Stimulated activated CD4-positive, alpha-beta T cell treated with anti-CD3 and anti-CD28 coated beads, Interleukin-4, amount 100 ng/mL, for 24 hours (primary cell): ENCODE measurements at places on chromosomes 12 and 14.

- no peak for DNase-seq
These were observed 130.6 kb downstream of the KTN1 start for GRCh38 chr14:55710506-55711041.

DNA sequence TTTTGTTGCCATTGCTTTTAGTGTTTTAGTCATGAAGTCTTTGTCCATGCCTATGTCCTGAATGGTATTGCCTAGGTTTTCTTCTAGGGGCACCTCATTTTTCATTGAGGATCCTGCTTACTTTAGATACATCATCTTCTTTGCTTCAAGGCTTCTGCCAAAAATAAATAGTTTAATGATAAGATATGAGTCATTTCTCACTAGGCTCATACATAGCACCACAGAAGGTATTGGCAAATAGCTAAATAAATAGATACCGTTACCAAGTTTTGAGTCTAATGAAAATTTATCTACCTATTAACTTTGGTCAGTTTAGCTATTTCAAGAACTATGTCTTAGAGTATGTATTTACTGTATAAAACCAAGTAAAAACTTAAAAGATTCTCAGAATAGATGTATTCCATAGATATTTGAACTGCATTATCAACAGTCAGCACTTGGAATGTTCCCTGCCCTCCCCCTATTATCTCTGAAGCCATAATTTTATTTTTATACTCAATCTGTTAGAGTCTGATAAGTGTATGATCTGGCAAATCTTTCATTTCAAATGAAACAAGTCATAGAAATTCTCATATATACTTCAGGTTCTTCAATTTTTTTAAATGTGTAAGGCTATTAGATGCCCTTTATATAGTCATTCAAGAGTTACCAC is 310.2 kb downstream of the CCDC91 start:
- no peak for DNase-seq

GRCh38 chr14:105890474-105891220 is 364.3 kb downstream of the TMEM121 start:
- DNase-seq, result no peak

DNA sequence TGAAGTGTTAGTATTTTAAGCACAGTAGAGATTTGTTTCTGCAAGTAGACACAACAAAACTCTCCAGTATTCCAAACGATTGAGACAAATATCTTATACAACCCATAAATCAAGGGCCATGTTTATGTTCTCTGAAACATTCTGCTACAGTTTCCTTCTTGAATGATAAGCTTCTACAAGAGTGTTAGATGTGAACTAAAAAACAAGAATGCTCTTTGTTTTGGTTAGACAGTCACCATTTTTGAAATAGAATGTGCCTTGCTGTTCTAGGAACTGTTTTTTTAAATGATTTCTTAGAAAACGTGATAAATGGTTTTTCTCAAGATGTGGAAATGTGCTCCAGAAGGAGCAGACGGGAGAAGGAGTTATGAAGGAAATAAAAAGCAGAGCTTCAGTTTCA is 1656.3 kb upstream of the FLRT2 start:
- no peak for DNase-seq

GRCh38 chr12:45278447-45278846 is 62.6 kb downstream of the ANO6 start:
- DNase-seq, result no peak

DNA sequence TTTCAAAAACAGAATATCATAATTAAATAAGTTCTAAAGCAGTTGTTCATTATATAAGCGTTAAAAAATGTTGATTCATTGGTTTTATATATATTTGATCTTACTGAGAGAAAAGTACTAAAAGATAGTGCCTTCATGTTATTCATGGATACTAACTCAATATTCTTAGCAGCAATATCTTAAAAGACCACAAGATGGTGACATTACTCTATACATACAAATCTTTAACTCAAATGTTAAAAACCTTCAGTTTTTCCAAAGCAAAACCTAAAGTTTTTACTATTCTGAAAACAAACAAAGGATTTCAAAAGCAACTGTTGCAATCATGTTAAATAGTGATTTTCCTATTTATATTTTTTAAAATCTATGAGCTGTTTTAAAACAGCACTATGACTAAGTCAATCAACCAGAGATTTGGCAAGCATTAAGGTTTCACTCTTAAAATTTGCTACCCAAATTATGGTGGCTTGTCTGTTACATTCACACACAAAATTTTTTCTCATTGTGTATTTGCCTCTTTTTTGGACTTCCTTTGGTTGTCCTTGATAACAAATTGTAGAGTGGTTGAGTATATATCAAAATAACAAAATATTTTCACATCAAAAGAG is 50.1 kb upstream of the RERGL start:
- DNase-seq, result no peak

DNA sequence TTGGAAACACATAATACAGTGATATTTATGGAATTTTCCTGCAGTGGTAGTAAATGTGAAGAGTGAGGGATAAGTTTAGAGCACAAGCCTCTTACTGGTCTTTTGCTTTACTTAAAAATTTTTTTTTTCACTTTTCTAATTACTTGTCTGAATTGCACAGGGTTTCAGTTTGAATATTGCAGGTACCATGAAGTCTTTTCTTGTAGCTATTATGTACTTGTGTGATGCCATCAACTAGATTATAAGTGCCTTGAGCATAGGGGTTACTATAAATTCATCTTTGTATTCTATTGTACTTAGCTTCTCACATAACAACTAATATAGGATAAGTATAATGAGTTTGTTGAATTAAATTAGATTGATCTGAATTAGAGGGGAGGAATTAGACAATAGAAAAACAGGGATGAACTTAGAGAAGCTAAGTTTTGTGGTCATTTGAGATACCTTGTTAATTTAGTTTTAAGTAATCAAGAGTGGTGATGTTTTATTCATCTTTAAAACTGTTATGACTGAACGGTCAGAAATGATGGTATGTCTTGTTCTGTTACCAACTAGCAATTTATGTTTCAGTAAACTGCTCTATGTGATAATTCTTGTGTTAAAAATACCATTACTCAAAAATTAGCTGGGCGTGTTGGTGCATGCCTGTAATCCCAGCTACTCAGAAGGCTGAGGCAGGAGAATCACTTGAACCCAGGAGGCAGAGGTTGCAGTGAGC is 42.1 kb downstream of the CCDC91 start:
- DNase-seq, result no peak

GRCh38 chr12:82873951-82874350 is 187.2 kb downstream of the TMTC2 start:
- no peak for DNase-seq

DNA sequence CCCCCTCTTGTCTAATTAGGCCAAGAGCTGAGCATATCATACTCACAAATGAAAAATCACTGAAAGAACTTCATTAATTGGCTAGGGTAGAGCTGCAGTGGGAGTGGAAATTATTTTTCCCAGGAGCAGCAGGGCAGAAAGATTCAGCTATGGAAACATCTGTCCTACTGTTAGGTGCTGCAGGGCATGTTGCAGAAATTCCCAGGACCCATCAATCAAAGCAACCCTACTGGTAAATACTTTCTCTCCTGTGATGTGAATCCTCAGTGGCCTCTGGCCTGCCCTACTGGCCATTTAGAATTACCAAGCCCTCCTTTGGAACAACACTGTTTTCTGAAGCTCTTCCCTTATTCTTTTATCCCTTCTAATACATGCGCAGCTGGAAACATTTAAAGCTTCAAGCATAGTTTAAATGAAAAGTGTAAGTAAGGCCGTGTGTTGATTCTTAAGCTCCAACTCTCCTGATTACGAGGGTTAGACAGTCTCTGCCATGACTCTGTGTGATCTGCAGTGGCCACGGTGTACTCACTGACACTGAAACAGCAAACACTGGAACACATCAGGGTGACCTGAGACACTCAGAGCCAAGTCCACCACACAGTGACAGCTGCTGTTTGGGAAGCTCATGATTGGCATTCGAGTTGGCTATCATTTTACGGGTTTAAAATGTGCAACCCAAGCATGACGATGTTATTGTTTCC is 62.6 kb upstream of the TMCC3 start:
- DNase-seq, result no peak

DNA sequence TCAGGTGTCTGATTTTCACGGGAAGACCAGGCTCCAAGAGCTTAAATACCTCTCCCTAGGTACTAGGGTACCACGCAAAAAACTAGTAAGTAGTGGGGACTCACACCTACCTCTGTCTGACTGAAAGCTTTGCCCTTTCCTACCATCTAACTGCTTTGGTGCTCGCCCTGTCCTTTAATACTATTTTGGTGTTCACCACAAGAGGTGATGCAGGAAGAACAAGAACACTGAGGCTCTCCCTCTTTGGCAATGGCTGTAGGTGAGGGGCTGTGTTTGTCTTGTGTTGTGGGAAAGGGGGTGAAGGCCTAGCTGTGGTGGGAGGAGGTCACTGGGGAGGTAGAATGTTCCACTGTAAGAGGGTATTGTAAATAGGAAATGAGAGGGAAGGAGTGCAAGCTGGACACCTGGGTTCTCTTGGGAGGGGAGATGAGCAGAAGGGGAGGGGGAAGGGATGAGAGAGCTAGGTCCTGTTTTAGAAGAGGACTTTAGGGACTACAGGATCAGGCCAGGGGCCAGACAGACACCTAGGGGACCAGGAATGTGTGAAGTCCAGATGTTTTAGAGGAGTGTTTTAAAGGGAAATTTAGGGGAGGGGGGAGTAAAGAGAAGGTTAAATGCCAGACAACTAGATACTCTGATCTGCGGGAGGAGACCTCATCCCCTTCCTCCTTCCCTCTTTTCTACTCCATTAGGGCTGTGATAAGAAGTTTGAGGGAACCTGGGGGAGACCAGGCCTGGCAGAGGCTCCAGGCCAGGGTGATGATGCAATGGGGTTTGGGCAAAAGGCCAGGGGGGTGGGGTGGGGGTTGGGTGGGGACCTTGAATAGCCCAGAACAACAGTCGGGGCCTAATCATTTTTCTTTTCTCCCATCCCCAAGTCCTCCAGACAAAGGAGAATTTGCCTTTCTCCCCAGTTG is 2.1 kb downstream of the ITGA5 start:
- no peak for DNase-seq

DNA sequence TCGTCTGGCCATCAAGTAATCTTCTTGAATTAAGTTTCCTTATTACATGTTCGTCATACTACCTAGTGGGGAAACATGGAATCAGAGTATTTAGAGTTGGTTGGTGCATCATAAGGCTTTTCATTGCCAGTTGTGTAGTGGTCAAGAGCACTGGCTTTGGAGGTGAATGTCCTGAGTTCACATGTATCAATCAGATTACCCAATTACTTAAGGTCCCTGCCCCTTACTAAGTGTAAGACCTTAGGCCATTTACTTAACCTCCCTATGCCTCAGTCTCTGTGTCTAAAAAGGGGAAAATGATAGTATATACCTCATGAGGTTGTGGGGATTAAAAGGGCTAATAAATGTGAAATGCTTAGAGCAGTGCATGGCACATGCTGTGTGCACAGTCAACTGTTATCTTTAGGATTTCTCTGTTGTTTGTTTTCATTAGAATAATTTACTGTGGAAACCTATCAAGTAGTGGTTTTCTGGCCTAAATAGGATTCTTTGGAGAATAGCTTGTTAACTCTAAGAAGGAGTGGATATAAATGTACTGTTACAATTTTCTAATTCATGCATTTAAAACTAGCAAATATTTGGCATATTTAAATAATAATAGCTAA is 27.0 kb downstream of the MSRB3 start:
- DNase-seq, result no peak

GRCh38 chr12:95497031-95497430 is 23.1 kb downstream of the METAP2 start:
- DNase-seq, result no peak

DNA sequence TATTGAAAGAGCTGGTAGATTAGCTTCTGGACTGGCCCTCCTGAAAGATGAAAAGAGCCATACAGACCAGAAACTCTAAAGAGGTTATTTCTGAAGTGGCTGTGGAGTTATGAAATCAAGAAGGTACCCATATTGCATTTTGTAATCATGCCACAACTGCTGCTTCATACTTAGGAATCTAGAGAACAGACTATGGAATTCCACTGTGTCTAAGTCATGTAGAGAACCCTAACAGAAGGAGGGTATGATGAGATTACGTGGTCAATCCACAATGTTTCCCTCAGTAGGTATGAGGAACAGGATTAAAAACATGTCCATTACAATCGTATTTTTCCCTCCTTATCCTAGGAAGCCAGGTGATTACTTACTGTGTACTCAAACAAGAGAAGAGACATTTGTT is 708.8 kb downstream of the RERGL start:
- no peak for DNase-seq

DNA sequence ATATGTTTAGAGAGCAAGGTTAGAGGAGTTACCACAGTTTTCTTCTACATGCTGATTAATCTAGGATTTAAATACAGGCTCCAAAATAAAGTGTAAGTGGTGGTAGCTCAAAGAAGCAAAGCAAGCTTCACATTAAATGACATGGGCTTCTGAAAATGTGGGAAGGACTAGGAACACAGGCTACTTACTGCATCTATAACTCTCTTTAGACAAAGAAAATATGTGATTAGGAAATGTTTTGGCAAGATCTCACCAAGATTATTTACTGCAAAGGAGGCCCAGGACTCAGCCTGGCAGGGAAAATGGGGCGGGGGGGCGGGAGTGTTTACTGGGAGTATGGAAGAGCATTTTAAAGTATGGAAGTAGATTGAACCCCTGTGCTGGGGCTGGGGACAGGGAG is 39.4 kb downstream of the ETV6 start:
- no peak for DNase-seq

- DNase-seq, result no peak
These were observed 97.9 kb upstream of the USP44 start for GRCh38 chr12:95648990-95649791.

DNA sequence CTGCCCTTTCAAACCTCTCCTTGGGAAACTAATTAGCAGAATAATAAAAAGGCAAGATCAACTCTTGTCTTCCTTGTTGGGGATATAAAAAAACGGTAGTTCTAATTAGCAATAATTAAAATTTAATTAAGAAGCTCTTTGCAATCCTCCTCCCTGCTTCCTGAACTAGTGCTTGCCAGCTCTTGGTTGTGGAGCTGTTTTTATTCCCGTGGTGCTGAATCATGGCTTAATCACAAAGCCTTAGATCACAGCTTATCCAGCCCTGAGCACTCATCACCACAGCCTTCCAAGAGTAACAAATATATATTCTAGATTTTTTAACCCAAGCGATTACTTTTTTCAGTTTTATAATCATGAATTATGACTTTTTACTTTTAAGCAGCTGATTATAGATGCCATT is 63.2 kb upstream of the INSM2 start:
- DNase-seq, result no peak
